ENCODE measurements at places on chromosomes 12 and 14.
A peak's percentile ranks its signal among the peaks of the same experiment; 100 is the strongest.

- no peak for DNase-seq
These were observed 195.4 kb upstream of the ARHGAP5 start for GRCh38 chr14:31881531-31882310.

GRCh38 chr14:100525615-100526014 is 61.6 kb downstream of the BEGAIN start:
- DNase-seq, result peak; percentile 14

DNA sequence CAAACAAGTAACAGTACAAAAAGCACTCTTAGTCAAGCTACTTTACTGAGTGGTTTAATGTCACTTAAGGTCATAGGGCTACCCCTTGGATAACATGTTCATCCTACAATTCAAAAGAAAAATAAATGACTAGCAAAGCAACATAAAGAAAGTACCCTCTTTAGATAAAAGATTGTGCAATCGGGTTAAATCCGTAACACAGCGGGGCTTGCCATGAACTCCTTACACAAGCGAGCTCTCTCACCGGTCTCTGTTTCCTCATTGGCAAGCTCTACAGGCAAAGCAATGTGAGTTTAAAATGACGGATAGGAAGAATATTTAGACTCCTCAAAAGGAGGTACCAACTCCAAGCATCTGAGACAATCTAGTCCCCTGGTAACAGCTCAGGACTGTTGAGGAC is 140.6 kb downstream of the EGLN3 start:
- no peak for DNase-seq

- no peak for DNase-seq
These were observed 4.8 kb downstream of the CATSPERB start for GRCh38 chr14:91727121-91727520.

DNA sequence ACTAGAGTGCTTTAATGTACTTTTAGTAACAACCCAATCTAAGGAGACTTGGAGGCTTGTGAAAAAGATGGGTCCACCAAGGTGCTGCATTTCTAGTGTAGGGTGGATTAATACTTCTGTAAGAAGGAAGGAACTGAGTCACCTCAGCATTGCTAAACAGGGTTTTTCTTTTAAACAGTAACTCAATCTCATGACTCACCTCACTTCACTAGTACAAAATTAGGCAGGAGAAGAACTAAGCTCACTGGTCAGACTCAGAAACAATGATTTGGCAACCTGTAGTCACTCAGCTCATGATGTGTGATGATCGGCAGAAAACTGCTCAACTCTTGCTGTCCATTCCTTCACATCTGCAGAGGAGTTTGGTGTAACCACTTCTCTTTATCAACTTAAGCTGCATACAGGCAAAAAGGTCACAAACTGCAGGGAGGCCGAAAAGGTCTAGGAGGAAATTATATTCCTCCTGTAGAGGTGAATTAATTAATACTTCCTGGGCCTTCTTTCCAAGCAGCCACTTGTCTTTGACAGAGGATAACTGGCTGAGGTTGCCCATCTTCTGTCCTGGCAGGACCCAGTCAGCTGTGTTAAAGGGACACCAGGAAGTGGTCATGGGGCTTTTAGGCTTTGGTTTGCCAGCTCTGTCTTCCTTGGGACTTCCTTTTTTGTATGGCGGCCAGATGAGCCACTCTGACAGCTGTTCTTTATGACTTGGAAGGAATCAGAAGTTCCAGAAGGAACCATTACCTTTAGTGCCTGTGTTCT is 466.9 kb downstream of the FUT8 start:
- DNase-seq, result peak; percentile 26

- no peak for DNase-seq
These were observed 93.3 kb downstream of the DAAM1 start for GRCh38 chr14:59281609-59282377.

GRCh38 chr12:2552000-2552756 is 242.6 kb upstream of the FKBP4 start:
- no peak for DNase-seq

- no peak for DNase-seq
These were observed 440.1 kb upstream of the FAR2 start for GRCh38 chr12:28708918-28709371.

DNA sequence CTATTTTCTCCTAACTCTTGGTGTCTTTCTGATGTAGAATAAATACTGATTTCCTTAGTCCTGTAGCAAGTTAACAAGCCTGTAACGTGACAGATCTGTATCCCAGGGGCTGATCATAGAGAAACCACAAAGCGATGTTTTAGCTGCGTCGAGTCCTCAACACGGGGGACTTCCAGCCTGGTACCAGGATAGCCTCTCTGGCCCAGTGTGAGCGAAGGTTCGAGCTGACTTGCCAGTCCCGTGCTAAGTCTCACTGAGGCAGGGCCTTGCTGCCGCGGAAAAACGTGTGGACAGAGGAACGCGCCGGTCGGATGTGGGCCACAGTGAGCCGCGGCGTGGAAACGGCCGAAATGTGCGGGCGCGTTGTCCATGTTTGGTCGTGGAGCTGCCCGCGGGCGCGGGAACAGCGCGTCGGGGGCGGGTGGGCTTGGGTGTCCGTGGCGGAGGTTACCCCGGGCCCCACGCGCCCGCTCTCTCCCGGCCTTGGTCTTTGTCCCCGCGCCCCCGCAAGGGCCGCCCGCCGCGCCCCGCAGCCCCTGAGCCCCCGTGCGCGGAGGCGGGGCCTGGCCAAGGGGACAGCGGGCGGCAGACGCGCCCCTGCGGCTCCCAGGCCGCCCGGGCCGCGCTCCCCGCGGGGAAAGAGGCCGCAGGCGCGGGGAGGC is 531 bp upstream of the EML1 start:
- DNase-seq, result no peak

DNA sequence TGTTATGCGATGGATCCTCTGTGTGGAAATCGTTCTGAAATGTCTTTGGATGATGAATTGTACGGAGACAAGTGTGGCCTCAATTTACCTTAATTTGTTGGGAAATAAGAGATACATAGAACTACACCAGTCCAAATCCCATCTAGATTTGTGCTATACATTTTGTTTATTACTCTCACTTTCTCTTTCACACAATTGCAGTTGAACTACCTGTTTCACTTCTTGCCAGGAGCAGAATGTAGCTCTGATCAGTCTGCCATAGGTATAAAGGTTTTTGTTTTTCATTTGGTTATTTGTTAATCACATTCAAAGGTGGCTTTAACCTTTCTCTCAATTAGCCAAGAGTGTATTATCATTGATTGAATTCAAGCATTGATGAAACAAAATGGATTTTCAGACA is 268.2 kb downstream of the SNAPC1 start:
- no peak for DNase-seq

DNA sequence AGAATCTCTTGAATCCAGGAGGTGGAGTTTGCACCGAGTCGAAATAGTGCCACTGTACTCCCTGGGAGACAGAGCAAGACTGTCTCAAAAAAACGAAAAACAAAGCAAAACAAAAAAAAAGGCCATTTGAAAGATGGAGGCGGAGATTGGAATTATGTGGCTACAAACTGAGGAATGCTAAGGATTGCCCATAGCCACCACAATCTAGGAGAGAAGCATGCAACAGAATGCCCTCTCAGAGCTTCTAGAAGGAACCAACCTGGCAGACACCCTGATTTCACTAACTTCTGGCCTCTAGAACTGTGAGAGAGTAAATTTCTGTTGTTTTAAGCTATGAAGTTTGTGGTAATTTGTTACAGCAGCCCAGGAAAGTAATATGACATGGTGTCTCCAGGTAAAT is 50.1 kb upstream of the LIMA1 start:
- no peak for DNase-seq

GRCh38 chr14:101008196-101008595 is 104.7 kb upstream of the RTL1 start:
- DNase-seq, result no peak

DNA sequence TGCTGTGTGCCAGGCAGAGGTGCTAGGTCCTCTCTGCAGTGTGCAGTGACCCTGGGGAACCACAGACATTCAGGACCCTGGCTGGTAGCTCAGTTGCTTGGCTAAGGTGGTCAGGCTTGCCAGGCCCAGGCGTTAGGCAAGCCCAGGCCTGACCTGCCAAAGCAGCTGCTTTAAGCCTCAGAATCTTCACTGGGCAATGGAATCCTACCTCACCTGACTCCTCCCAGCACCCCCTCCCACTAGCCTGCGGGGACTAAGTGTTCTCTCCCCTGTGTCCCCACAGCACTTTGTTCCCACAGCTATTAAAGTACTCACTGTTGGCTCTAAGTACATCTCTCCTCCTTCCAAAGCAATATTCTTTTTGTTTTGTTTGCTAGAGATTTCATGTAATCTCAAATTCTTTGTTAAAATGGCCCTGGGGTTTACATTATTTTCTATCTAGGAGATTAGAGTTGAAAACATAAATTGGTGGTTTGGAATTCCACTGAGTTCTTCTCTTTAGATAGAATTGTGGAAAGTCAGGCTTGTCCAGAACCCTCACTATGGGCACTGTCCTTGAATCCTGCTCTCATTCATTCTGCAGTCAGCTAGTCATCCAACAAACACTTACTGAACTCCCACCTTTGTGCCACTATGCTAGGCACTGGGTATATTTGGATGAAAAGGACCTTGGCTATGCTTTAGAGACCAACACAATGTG is 44.4 kb downstream of the DGLUCY start:
- no peak for DNase-seq

DNA sequence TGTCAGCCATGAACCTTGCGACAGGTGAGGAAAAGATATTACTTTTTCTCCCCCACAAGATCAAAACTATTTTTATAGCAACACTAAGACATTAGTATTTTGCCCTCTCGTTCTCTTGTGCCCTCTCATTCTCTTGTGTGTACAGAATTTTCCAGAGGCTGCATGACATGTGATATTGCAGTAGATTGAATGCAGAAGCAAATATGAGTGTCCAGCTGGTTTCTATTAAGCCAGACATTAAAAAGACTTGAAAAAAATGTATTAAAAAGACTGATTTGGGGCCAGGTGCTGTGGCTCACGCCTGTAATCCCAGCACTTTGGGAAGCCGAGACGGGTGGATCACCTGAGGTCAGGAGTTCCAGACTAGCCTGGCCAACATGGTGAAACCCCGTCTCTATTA is 63.7 kb upstream of the ZFP36L1 start:
- no peak for DNase-seq

Data from activated CD4-positive, alpha-beta memory T cell treated with anti-CD3 and anti-CD28 coated beads, Interleukin-2, amount 10 ng/mL, durations not matched to agents 7 days and 5 days (primary cell).